ENCODE measurements at places on chromosomes 1 and 21.

DNA sequence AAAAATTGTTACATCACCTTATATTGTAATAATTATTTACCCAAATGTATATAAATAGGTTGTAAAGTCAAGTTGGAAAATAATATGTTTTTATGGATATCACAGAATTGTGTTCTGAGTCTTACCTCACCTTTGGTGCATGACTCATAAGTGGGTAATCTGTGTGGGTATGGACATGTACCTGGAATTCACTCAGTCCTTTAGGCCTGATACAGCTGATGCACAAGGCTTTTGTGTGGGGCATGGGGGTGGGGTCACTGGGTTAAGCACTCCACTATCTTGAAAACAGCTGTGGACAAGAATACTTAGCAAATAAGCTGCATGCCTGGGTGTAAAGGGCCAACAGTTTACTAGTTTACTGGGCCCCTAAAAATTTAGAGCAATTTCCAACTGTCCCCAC is 34.4 kb downstream of the INKA2 start:
- DNase-seq = peak; percentile 31

DNA sequence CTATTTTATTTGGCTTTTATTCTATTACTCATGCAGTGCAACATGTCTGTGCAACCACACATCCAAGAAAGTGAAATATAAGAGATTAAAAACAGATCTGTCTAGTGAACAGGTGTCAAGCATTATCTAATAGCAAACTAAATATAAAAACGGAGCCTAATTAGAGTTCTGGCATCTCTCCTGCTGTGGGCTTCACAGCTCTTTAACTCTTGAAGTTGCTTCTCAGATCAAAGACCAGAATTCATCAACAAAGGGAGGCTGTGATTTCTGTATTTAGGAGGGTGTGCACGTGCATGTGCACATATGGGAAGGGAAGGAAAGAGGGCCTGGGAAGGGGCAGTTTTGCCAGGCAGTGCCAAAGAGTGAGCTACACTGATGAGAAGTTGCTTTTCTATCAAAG is 81.0 kb downstream of the MIS18A start:
- DNase-seq = no peak

DNA sequence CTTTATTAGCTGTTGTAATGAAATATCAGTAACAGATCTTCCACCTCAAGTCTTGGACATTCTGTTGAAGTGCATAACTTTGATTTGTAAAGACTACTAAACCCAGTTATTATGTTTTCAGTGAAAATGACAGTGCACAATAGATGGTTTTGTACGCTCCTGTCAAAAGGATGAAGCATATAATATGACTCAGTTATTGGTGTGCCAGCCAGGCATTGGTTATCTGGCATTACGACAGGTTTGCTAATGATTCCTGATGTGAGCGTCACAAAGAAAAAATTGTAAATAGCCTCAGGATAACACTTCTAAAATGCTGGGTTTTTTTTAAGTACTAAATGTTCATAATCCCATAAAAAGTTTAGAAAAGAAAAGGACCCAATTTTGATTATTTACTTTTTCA is 147.9 kb downstream of the MAGI3 start:
- DNase-seq = no peak

DNA sequence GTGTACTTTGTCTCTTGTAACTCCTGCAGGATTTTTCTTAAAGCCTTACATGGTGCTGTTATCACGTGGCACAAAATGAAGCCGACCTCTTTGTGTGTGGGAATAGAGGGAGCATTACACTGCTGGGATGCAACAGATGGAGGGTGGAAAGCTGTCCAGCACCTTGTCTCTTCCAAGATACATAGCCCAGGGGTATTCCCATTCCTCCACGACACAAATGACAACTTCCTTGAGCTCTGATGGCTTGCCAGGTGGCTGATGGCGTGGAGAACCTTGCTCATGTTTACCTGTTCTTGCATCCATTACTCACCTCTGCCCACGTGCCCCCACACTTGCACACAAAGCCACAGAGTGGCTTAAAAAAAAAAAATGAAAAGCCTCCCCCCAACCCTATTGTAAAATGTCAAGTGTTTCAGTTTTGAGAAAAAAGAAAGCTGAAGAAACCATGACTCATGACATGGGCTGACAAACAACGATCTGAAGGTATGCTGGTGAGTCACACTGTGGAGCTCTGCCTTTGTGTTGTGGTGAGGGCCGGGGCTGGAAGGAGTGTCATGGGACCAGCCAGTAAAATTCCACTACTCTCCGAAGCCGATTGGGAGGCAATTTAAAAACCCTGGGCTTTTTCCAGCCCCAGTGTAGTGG is 32.0 kb upstream of the ATP5PO start:
- DNase-seq = peak; percentile 95
